ENCODE measurements at places on chromosomes 7 and 10.

GRCh38 chr7:103149808-103150180 lies 895 bp upstream of the NAPEPLD start:
- no peak for DNase-seq

DNA sequence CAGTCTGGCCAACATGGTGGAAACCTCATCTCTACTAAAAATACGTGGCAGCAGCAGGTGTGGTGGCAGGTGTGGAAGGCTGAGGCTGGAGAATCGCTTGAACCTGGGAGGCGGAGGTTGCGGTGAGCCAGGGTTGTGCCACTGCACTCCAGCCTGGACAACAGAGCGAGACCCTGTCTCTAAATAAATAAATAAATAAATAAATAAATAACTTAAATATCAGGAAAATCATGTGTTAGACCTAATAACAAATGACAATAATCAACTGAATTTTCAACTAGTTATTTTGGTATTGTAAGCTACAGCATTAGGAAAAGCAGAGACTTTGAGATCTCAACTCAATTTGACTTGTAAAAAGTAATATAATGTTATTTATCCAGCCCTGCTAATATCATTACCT lies 9.2 kb downstream of the HERPUD2 start:
- DNase-seq = no peak

DNA sequence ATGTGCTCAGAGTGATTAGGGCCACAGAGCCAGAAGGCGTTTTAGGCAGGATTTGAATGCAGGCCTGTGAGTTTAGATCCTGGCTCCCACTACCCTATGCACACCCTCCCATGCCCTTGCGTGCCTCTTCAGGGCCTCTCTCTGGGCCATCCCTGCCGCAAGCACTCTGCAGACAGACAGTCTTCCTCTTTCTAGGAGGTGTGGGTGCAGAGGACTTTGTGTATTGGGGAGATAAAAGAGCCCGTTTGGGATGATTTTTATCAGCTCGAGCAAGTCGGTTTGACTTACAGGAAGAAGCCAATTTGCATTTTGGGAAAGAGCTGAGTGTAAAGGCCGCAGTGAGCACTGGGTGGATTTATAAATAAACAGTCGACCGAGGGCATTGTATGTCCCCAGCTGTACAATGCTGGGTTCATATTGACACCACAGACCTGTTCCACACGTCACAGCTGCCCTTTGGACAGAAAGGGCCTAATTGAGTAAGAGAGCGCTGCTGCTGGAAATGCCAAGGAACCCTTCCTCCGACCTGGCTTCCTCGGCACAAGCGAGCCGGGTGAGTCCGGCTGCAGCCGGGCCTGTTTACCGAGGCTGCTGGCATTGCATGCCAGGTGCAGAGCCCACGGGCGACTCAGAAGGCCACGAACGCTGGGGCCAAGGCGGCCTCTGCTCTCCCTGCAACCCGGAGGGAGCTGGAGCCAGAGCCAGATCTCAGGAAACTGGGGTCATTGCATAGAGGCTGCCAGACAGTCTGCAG lies 25.1 kb downstream of the ZMIZ1 start:
- DNase-seq = no peak

- DNase-seq = no peak
Observed at GRCh38 chr10:99519690-99520039, 13.1 kb upstream of the NKX2-3 start.

DNA sequence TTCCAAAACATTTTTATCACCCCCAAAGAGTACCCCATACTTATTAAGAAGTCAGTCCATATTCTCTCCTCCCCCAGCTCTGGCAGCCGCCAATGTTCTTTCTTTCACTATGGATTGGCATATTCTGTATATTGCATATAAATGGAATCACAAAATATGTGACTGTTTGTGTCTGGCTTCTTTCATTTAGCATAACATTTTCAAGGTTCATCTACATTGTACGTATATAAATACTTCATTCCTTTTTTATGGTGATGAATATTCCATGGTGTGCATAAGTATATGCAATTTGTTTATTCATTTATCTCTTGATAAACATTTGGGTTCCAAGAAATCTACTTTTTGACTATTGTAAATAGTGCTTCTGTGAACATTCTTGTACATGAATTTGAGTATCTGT lies 653.1 kb downstream of the XPNPEP1 start:
- DNase-seq = no peak

DNA sequence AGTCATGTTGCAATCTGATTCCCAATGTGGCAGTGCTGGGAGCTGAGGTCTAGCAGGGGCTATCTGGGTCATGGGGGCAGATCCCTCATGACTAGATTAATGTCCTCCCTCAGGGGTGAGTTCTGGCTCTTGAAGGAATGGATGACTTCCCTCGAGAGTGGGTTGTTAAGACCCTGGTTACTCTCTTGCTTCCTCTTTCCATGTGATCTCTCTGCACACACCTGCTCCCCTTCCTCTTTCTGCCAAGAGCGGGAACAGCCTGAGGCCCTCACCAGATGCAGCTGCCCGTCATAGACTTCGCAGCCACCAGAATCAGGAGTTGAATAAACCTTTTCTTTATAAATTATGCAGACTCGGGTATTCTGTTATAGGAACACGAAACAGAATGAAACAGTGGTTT lies 37.8 kb downstream of the SFMBT2 start:
- no peak for DNase-seq

GRCh38 chr10:124179308-124180043 lies 86.1 kb upstream of the CHST15 start:
- no peak for DNase-seq

- DNase-seq = no peak
Observed at GRCh38 chr7:10237306-10237705, 736.4 kb upstream of the PHF14 start.

DNA sequence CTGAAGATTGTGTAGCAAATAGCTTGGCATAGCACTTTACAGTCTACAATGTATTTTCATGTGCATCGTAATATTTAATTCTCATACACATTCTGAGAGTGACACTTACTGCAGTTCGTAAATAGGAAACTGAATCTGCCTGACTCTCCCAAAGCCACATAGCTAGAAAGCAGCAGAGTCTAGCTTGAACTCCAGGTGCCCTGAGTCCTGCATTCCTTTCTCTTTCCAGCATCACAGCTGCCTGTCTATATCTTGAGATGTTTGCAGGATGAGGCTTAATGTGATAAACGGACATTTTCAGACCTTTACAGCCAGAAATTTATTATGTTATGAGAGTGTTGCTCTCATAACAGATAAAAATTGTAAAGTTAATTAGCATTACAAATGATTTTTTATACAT lies 132.9 kb upstream of the PLXDC2 start:
- DNase-seq = no peak

DNA sequence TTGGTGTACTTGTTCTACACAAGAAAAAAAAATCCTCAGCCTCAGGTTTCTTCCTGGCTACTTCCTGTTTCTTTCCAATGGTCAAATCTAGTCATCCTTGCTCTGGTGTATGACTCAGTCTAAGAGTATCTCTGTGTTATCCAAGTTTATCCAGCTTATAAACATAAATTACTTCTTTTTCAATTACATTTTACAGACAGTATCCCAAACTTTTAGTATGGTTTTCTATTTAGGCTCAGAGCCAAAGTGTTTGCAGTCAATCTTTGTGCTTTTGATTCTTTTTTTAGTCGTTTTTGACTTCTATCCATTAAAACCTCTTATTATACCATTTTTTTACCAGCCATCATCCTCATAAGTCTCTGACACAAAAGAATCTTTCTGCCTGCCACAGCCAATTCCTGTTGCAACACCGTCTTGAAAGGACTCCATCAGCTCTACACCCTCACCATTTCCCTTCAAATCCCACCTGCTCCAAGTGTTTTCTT lies 294.6 kb downstream of the PTEN start:
- no peak for DNase-seq

GRCh38 chr7:116772423-116772863 lies 89.9 kb upstream of the CAPZA2 start:
- no peak for DNase-seq

DNA sequence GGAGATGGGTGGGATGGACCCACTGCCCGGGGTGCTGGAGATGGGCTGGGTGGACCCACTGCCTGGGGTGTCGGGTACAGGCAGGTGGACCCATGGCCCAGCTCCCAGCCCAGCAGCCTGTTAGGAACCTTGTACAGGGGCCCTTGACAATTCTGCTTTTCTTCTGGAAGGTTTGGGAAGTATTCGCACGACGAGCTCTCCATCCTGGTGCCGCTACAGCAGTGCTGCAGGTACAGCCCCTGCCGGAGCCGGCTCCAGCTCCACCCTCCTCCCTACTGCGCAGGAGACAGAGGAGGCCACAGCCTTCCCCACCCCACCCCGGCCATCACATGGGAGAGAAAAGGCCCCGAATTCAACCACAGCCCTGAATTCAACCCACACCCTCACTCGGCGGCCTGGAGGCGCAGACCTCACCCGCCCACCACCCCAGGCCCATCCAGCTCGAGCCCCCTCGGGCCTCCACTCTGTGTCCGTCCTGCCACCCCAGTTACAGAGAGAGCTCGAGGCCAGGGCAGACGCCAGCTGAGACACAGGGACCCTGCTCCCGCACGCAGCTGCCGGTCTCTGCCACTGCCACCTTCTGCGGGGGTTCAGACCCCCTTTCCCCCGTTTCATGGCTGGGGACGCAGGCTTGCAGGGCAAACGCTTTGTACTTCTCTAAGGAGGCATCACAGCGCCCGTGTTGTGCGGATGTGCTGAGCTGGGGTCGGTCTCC lies 31.3 kb upstream of the FOXL3 start:
- DNase-seq = no peak

- no peak for DNase-seq
Observed at GRCh38 chr10:5385224-5385623, 19.4 kb downstream of the TUBAL3 start.

DNA sequence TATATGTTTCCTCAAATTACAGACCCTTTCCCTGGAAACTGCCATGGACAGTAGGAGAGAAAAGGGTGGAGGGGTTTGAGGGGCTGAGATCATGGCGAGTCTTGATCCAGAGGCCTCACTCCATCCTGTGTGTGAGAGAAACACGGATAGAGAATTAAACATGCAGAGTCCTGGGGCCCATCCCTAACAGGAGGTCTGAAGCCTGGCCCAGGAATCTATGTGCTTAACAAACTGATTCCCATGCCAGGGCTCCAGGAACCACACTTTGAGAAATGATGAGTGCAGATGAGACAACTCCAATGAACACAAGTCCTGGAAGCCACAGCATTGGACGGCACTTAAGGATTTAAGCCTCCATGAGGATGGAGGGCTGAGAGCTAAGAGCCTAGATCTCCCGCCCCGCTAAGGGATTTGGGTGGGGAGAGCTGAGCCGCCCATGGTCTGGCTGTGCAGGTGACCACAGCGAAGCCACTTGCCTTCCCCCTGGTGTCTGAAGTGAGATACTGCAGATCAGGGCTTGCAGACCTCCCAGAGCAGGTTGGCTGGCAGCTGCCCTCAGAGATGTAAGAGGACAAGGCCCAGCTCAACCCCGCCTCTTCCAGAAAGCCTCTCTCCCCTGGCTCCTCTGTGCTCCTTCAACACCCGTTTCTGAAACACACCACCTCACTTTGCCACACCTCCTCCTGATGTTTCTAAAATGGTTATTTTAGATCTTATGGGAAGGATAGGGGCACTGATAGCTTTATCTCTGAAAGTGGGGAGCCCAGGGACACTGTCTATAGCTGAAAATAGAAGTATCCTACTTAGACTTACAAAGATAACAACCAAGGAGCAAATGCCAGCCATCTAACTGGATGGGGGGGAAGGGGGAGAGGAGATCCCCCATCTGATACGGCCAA lies 24.8 kb upstream of the EIF5AL1 start:
- peak; percentile 20 for DNase-seq

DNA sequence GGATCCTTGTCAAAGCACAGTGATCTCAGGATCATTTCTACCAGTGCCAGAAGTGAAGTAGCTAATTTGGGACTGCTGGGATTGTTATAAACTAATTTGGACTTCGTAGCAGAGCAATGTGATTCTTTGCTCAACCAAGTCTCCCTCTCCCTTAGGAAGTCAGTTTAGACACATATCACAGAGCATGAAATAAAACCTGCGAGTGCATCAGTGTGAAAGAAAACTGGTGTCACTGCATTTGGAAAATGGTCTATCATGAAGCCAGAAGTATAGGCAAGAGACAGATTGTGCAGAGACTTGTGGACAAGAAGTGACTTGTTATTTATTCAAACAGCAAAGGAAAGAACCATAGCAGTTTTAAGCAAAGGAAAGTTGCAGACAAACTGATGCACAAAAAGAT lies 560.5 kb upstream of the NRG3 start:
- no peak for DNase-seq

DNA sequence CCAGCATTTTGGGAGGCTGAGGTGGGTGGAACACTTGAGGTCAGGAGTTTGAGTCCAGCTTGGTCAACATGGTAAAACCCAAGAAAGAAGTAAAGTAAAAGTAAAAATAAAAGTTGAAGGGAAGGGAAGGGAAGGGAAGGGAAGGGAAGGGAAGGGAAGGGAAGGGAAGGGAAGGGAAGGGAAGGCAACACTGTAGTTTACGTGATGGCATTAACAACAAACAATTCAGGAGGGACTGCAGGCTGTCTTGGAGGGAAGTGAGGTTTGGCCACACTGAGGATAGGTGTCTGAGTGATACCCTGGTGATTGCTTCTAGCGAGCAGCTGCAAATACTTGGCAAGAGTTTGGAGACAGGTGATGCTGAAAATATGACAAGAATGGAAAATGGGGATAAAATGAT lies 298.0 kb downstream of the CALN1 start:
- DNase-seq = no peak

DNA sequence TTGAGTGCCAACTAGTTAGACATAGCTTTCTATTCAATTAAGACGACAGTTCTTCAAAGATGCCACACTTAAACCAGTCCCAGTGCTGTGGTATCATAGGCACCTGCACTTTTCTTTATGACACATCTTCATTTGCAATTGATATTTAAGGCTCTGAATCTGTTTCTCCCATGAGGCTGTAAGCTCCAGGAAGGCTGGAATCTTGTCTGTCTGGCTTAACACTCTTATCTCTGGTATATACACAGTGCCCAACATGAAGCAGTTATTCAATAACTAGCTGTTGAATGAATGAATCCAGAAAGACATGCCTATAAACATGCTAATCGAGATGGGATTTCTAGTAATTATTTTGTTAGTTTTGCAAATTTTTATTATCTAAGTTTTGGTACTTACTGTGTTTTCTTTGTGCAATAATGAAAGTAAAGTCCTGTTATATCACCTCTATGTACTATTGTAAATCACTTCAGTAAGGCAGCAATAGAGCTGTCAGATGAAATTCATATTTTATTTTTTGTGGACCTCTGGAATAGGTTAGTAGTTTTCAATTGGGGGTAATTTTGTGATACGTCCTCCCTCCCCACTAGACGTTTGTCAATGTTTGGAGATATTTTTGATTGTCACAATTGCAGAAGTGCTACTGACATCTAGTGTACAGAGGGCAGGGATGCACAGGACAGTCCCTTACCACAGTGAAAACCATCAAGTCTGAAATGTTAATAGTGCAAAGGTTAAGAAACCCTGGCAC lies 51.3 kb upstream of the STEAP4 start:
- DNase-seq = no peak

- no peak for DNase-seq
Observed at GRCh38 chr7:3682028-3682710, 381.1 kb downstream of the SDK1 start.

- DNase-seq = no peak
Observed at GRCh38 chr7:72023926-72024325, 388.2 kb downstream of the CALN1 start.

All from stimulated activated CD8-positive, alpha-beta memory T cell treated with anti-CD3 and anti-CD28 coated beads, Interleukin-2, amount 100 ng/mL, for 48 hours (primary cell).